ENCODE measurements at places on chromosomes 11 and 22.

DNA sequence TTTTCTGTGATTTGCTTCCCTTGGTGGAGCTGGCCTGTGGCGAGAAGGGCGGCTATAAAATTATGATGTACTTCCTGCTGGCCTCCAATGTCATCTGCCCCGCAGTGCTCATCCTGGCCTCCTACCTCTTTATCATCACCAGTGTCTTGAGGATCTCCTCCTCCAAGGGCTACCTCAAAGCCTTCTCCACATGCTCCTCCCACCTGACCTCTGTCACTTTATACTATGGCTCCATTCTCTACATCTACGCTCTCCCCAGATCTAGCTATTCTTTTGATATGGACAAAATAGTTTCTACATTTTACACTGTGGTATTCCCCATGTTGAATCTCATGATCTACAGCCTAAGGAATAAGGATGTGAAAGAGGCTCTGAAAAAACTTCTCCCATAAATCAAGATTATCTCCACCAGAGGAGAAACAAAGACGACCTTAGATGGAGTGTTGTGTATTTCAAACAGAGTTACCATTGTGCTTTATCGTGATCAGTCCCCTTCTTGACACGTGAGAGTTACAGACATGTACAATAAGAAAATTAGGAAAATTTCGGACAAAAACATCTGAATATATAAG, 2.1 kb downstream of the OR9G1 start:
- no peak for DNase-seq

GRCh38 chr11:134592391-134592990, 180.4 kb upstream of the B3GAT1 start:
- DNase-seq: no peak

GRCh38 chr11:2671748-2672147, 28.0 kb downstream of the KCNQ1OT1 start:
- DNase-seq: no peak

GRCh38 chr22:36027935-36028645, 534 bp downstream of the RBFOX2 start:
- peak; percentile 69 for DNase-seq

- DNase-seq: no peak
Measured at GRCh38 chr11:85844439-85845123, 10.6 kb upstream of the CCDC83 start.

DNA sequence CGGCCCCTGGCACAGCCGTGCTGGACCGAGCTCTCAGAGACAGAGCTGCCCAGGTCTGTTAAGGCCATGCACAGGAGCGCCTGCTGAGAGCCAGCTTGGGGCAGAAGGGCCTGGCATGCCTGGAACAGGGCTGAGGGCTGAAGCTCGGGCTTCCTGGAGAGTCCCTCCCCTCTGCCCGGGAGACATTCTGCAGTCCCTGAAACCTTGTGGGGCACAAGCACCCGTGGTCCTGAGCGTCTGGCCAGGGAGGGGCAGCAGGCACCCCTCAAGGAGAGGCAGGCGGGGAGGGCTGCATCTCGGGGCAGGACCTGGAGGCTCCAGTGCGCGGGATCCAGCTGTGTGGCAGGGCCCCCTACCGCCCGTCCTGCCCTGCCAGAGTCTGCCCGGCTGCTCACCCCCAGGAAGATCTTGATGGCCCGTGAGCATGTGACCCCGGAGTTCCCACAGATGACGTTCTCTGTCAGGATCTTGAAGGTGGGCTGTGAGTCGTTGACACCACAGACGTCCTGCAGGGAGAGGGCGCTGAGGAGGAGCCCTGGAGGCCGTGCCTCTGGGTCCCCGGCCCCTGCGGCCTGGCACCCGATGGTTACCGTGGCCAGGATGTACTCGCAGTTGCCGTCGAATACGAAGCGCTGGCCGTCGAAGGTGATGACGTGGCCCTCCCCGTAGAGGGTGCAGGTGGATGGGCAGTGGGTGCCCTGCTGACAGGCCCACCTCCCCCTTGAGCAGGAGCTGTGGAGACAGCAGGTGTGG, 10.9 kb downstream of the MUC6 start:
- no peak for DNase-seq

GRCh38 chr11:89613911-89614310, 96.2 kb upstream of the TRIM77 start:
- no peak for DNase-seq

DNA sequence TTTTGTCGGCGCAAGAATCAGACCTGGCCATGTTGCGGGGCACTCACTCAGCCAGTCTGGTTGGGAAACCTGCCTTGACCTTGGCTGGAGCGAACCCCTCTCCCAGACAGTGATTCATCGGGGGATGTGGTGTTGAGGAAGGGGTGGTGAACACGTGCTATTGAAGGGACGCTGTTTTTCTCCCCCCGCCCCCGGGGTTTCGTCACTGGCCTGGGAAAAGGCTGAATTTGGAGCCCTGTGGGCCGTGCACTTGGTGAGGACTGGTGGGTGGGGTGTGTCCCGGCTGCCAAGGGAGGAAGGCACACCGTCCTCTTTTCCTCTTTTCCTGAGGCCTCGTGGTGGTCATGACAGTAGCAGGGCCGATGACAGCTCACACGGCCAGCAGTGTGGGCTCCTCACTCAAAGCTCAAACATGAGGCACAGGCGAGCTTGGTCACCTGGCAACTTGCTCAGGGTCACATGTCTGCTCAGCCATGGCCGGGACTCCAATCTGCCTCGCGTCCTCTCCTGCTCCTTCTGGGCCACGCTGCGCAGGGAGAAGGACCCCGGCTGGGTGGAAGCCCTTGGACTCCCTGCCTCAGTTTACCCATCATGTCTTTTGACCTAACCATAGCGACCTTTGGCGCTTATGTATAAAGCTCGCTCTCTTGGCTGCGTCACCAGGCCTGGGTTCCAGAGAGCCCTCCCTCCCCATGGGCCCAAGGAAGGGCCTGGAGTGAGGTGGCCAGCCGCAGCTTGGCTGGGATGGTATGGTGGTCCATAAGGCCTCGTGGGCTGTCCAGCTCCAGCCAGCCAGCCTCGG, 49.4 kb downstream of the SMIM38 start:
- DNase-seq: no peak

DNA sequence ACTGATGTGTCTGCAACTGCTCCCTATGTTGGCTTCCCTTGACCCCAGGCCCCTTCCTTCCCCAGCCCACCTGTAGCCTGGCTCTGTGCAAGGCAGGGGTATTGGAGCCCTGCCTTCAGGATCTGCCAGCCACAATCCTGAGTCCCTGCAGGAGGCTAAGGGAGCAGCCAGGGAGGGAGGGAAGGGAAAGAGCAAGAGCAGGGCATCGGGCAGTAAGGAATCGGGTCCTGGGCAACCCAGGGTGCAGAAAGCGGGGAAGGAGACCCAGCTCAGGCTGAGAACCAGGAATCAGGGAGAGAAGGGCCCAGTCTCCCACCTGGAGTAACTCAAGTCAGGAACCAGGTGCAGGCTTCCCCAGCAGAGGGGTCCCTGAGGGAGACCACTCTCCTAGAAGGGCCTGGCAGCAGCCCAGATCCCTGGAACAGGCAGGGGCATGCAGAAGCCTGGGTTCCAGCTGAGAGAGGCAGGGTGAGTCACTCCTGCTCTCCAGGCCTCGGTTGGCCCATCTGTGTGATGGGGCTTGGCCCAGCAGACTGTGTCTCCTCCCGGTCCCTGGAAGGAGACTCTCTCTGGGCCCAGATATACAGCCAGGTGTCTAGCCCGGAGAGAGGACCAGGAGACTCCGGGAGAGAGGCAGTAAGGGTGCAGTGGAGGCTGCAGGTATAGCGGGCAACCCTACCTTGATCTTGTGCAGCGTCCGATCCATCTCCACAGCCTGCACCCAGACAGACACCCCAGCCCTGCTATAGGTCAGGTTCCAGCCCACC, 13.4 kb downstream of the STARD10 start:
- no peak for DNase-seq

DNA sequence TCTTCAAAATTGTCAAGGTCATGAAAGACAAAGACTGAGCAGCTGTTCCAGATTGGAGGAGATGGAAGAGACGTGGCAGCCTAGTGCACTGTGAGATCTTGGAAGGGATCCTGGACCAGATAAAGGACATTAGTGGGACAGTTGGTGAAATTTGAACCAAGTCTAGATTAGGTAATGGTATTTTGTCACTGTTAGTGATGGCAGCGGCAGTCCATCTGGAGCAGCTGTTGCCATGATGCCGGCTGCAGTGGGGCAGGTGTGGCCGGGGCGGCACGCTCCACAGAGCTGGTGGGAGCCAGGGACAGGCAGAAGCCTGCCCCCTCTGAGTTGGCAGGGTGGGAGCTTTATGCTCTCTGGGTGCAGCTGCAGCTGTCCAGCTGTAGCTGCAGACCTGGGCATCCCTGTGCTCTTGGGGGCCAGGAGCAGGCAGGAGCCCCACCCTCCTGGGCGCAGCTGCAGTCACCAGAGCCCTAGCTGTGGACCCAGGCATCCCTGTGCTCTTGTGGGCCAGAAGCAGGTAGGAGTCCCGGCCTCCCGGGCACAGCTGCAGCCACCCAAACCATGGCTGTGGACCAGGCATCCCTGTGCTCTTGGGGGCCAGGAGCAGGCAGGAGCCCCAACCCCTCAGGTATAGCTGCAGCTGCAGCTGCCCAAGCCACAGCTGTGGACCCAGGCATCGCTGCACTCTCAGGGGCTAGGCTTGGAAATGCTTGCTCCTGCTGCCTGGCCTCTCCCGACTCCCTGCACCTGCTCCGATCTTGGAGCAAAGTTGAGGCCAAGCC, 20.7 kb downstream of the DIXDC1 start:
- no peak for DNase-seq

DNA sequence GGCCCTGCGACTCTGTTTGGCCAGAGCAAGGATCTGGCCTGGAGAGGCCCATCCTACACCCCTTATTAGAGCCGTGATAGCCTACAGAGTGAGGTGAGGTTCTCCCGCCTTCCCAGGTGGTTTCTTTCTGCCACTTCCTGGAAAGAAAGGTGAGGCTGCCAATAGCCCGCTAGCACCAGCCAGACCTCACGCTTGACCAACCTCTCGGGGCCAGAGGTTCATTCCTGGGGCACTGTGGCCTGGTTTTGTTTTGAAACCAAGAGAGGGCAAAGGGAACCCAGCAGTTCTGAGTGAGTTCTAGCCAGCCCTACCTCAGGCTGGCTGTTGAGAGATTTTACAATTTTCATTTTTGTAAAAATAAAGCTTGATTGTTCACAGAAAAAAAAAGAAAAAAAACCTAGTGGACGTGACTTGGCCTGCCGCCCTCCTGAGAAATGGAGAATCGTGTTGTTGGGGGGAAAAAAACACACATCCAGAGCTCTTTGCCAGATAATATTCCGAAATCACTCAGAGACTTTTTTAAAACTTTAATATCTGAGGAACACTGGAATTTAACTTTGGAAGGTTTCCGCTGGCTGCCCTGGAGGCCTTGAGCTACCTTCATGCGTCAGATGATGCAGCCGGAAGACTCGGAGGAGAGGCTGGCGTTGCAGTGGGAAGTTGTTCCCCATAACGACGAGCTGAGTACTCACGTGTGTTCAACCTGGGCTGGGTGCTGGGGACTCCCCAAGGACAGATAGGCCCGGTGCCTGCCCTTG, 84.5 kb downstream of the BCR start:
- DNase-seq: no peak
